Mononuclear cell (primary cell): ENCODE measurements at places on chromosomes 2 and 18. TPM values are rescaled to one million over a fixed set of nuclear protein-coding genes. Genes with fewer than 3 reads are reported as not detected.

The DOK6 gene
- total RNA-seq: 2.2 TPM

The FTCDNL1 gene
- total RNA-seq: 1.7 TPM

The DNAJC27 gene
- 10.6 TPM for total RNA-seq

The C2orf15 gene
- total RNA-seq: 0.21 TPM

The GAREM2 gene
- 1.0 TPM for total RNA-seq

The PELI1 gene
- 209 TPM for total RNA-seq

The ARHGAP15 gene
- total RNA-seq: 334 TPM

The ARL6IP6 gene
- total RNA-seq: 19.4 TPM

The UGT1A1 gene
- total RNA-seq: not detected

The IL1RL1 gene
- 2.7 TPM for total RNA-seq

The TTC32 gene
- total RNA-seq: 42.2 TPM

The MAP3K19 gene
- total RNA-seq: not detected

The NEDD4L gene
- 8.7 TPM for total RNA-seq

The TUBA3D gene
- total RNA-seq: not detected

The SLC4A3 gene
- total RNA-seq: 0.10 TPM
